ENCODE measurements at places on chromosomes 6 and 20.

DNA sequence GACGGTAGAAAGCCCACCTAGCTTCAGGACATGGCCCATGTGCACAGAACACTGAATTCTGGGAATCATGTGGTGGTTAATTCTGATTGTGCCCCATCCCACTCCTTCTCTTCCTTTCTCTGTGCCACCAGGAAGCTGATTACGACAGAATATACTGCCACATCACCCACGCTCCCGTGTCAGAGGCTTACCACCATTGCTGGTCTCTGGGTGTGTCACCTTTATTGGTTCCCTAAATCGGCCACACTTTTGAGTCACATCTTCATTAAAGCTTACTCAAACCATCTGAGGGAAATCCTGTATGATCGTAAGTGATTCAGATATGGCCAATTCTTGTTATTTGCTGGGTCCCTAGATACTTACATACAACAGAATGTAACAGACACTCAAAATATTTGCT is 3.1 kb downstream of the TRMT6 start:
- peak; percentile 68 for DNase-seq

DNA sequence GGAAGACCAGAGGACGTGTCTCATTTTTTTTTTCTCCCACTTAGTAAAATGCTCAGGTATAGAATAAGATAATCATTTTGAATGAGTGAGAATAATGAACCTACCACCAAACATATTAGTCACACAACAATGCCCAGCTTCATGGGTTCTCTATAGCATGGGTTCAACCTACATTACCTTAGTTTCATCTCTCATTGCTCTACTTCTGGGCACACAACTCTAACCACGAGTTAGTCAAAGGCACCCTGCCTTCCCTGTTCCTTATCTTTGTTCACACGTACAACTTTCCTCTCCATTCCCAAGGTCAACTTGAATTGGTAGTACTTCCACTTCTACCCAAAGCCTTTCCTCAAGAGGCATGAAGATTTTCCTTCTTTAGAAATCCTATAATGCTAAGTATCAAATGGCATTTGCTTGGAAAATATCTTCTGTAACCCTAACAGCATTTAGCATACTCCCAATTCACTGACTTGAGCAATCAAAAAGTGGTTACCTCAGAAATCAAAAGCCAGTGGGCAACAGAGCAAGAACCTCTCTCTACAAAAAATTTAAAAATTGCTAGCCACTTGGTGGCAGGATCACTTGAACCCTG is 20.9 kb downstream of the DEK start:
- no peak for DNase-seq

DNA sequence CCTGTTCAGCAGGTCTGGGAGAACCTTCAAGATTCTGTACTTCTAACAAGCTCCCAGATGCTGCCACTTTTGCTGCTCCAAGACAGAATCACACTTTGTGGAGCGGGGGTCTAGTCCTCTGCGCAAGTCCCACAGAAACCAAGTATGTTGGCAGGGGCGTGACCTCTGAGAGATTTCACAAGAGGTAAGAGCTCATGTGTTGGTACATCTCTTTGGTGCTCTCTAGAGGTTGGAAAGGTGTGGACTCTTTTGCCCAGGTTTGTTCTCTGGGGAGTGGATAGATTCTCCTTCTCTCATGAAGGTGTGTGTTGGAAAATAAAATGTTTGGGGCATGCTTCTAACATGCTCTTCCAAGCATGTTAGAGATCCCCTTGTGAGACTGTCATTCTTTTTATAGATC is 340.9 kb upstream of the IRAK1BP1 start:
- DNase-seq = no peak

GRCh38 chr6:16243055-16243454 is 4.7 kb downstream of the GMPR start:
- DNase-seq = no peak

- no peak for DNase-seq
These were observed 44.1 kb upstream of the SLC22A1 start for GRCh38 chr6:160077526-160077925.

- DNase-seq = no peak
These were observed 403.9 kb upstream of the SULF2 start for GRCh38 chr20:48189181-48189580.

DNA sequence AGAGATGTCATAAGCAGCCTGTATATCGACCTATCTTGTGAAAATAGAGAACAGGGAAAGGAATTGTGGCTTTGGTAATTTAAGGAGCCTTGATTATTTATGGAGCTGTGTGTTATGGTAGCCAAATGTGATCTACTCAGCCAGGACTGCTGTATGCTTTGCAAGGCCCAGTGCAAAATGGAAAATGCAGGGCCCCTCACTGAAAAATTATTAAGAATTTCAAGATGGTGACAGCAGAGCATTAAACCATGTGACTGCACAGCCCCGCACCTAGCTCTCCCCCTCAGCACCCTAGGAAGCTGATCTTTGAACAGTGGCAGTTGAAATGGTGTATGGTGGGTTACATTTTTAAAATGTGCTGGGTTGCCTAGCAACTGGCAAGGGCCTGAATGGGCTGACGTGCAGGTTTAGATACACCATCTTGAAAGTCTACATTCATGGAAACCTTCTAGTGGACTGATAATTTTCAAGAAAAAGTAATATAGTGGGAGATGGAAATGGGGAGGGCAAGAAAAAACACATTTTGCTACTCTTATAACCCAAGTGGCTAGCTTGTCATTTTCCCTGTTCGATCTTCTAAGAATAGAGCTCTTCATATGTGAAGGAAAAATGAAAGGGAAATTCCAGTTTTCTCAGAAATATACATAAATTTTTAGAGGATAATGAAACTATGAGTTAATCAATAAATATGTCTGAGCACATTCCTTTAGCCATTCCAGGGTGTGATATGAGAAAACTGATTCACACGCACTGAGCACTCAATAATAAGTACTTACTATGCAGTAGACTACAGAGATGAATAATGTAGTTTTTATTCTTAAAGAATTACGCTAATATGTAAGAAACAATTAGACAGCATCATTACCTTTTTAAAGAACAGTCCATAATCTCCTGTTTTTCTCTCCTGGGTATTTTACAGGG is 208.0 kb downstream of the ARHGAP18 start:
- no peak for DNase-seq

DNA sequence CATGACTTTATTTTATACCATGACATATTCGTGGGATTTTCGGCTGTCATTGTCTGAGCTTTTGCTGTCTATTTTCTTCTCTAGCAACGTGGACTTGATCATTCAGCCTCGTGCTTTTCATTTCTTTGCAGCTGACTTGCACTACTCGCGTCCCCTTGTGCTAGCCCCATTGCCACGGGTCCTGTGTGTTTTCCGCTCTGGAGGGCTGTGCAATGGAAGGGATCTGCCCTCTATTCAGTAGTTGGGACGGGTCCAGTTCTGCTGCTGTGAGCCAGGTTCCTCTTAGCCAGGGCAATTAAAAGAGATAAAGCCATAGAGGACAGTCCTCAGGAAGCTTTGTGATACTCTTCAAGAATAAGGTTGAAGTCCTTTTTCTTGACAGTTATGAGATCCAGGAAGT is 17.6 kb downstream of the NEDD9 start:
- DNase-seq = no peak

DNA sequence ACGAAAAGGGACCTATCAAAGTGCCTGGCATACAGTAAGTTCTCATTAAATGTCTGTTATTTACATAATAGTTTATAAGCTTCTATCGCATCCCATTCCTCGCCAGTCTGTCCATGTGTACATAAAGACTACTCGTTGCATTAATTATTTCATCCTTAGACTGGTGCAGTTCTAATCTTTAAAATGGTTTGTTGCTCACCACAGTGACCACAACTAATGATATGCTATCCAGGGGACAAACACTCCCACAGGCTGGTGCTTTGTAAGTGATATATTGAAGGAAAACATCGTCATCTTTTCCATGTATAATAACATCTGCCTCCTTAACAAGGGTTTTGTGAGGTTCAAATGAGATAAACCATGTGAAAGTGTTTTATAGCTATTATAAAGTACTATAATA is 39.0 kb upstream of the HBS1L start:
- DNase-seq = no peak

GRCh38 chr6:144417681-144418080 is 132.5 kb downstream of the UTRN start:
- DNase-seq = no peak

DNA sequence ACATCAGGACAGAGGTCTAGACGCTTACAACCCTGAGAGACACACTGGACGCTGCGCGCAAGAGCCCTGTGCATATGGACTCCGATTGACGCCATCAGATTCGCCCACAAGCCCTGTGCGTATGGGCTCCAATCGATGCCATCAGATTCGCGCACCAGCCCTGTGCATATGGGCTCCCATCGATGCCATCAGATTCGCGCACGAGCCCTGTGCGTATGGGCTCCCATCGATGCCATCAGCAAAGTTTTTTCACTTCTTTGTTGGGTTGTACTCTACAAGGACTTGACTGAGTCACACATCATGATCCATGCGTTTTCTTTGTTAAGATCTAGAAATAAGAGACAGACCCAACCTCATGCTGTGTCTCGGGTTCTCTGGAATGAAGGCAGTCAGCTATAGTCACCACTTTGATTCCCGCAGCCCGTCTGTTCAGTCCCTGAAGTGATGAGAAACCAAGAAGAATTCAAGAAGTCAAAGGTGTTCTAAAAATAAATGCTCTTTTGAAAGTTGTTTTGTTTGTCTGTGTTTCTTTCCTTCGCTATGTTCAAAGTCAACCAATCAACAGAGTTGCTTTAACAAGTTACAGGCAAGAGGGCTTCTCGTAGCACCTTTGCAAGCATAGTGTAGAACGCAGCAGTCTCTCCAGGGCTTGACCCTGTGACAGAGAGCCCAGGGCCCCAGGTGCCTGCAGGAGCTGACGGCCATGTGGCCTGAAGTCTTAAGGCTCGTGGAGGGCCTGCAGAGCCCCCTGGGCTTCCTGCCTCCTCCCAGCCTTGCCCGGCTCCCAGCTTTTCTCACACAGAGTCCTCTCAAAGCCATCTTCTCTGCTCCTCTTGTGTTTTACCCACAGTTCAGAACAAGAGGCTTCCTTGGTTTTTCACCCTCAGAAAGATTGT is 7.9 kb downstream of the RPS6KA2 start:
- no peak for DNase-seq

GRCh38 chr20:63159826-63160640 is 55.9 kb downstream of the YTHDF1 start:
- DNase-seq = no peak

GRCh38 chr6:36358226-36358915 is 21.7 kb upstream of the BNIP5 start:
- DNase-seq = no peak

- DNase-seq = no peak
These were observed 58.9 kb upstream of the SGK1 start for GRCh38 chr6:134376785-134377184.

DNA sequence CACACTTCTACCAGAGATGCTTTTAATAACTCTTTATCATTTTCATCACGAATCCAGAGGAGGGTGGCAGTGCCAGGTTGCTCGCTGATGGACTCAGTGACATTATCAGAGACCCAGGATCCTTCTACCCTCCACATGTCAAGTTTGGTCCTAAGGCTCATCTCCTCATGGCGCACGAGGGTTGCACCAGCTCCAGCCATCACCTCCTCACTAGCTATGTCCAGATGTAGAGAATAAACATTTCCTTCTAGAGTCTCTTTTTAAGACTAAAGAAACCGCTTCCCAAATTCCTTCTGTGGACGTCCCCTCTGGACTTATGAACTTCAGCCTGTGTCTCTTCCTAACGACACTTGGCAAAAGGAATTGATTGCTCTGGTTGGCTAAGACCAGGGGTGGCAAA is 178.7 kb downstream of the BMP7 start:
- DNase-seq = no peak

- DNase-seq = no peak
These were observed 255.1 kb downstream of the RNGTT start for GRCh38 chr6:88708197-88708744.

GRCh38 chr6:3884007-3884745 is 35.0 kb downstream of the FAM50B start:
- no peak for DNase-seq

DNA sequence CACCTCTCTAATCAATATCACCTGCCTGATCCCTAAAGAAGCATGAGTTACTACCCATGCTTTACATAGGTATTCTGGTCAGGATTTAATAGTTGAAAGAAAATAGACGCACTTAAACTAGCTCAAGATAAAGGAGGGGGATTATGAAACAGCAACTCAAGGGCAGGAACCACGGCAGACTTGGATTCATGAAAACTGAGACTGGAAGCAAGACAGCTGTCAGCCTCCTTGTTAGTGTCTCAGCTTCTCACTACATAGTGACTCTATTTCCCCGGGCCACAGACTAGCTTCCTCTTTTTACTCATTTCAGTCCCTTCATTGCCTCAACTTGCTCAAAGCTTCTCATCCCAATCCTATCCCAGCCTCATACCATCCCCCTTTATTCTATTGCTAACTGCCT is 4.3 kb upstream of the SH3BGRL2 start:
- no peak for DNase-seq

GRCh38 chr20:40604416-40604815 is 84.6 kb downstream of the MAFB start:
- no peak for DNase-seq

DNA sequence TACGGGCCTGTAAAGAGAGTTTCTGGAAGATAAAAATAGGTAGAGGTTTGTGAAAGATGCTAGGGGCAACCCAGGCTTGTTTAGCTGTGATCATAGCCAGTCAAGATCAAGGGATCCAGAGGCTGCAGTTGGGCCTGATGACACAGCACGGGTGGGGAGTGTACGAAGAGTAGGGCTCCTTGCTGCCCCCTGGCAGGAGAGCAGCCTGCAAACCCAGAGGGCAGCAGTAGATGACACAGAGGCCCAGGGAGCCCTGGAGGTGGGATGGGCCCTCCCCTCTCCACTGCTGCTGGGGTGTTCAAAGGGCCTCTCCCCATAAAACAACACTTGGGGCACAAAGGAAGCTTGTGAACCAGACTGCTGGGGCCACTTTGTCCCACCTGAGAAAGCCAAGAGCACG is 47.2 kb downstream of the VEGFA start:
- DNase-seq = peak; percentile 43

- DNase-seq = peak; percentile 5
These were observed 89.2 kb downstream of the RSPH3 start for GRCh38 chr6:158910484-158911440.

GRCh38 chr6:149332602-149333265 is 15.2 kb downstream of the TAB2 start:
- DNase-seq = no peak

DNA sequence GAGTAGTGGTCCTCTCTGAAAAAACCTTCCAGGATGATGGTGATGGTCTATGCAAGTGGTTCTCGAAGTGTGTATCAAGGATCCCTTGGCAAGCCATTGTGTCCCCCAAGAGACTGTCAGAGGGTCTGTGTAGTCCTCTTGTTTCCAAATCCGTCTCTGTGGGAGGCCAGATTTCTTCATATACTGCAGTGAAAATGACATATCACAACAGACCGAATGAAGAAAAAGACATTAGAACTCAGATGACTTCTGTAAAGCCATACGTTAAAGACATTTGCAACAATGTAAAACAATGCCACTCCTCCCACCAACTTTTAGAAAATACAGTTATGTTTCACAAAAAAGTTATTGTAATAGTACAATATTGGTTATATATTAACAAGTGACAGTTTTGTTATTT is 27.2 kb upstream of the LAMP5 start:
- no peak for DNase-seq

- peak; percentile 43 for DNase-seq
These were observed 1.3 kb upstream of the TAPBP start for GRCh38 chr6:33314943-33315792.
